Cardiac muscle cell (in vitro differentiated cells and primary cell): ENCODE measurements at places on chromosomes 3 and 15. TPM values are rescaled to one million over a fixed set of nuclear protein-coding genes. Genes with fewer than 3 reads are reported as not detected.

GRCh38 chr3:196186651-196187573 lies 24.3 kb downstream of the ZDHHC19 start:
- no peak for DNase-seq
- H3K4me1 ChIP-seq, result peaks cover 7% of the 10 kb centered on the region
- no peak overlapping the region for H3K27ac ChIP-seq
- H3K4me3 ChIP-seq, result no peak overlapping the region

DNA sequence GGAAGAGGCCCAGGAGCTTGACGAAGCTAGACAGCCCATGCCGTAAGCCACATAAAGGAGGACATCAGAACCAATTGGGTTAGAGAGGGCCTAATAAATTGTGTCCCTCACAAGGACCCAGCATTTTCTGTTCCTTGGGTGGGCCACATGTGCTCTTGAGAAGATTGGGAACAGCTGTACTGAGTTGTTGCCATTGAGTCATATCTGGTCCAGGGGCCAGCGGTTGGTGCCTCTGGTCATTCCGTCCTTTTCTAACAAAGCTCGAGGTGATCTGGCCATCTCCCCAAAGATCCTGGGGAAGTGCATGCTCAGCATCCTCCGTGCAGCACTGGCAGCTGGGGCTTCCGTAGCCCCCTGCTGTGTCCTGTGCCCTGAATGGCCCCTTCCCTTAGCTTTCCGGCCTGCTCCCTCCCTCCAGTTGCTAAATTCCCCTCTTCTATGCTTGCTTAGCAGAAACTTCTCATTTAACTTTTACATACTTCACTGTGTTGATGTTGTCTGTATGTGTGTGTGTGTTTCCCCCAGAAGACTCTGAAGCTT lies 73.0 kb downstream of the EEFSEC start:
- no peaks in the 10 kb centered on the region for H3K27me3 ChIP-seq
- no peak overlapping the region for H3K27ac ChIP-seq
- no peaks in the 10 kb centered on the region for H3K36me3 ChIP-seq
- no peak for DNase-seq

DNA sequence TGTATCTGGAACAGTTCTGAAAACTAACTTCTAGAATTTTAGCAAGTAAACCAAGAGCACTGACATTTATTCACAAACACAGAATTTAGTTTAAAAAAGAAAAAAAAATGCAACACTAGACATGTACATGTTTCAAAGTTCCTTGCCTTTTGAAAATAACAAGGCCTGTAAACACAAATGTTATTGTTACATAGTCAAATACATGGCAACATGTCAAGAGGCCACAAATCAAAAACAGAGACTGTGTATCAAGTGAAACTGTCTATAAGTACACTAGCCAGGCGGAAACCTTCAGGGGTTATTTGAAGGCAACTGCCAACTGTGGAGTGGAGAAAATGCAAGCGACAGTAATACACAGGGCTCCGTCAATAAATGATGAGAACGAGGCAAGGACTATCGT lies 547.6 kb downstream of the FOXP1 start:
- H3K36me3 ChIP-seq, result peaks cover 18% of the 10 kb centered on the region
- H3K4me1 ChIP-seq, result no peaks in the 10 kb centered on the region

DNA sequence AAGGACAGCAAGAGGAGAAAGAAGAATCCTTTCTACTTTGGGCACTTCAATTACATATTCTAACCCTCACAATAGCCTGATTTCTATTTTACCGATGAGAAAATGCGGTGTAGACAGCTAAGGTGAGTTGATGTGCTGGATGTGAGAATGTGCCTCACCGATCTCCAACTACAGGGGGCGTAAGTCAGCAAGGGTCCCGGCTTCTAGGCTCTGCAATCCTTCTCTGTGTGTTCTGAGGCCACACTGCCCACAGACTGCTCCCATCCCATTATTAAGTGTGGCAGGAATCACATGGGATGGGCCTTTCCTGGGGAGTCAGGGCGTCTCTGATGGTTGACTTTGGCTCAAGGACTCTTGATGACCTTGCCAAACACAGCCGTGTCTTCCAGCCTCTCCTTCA lies 23.6 kb upstream of the RPL35A start:
- H3K27me3 ChIP-seq, result no peaks in the 10 kb centered on the region
- H3K4me3 ChIP-seq, result no peak overlapping the region
- no peaks in the 10 kb centered on the region for H3K36me3 ChIP-seq
- no peak for DNase-seq
- no peak overlapping the region for H3K27ac ChIP-seq

- H3K27me3 ChIP-seq, result no peaks in the 10 kb centered on the region
- no peaks in the 10 kb centered on the region for H3K4me1 ChIP-seq
- H3K36me3 ChIP-seq, result no peaks in the 10 kb centered on the region
- DNase-seq, result no peak
These were observed 511.9 kb downstream of the PYDC2 start for GRCh38 chr3:191972714-191973398.

GRCh38 chr15:74958320-74958907 lies 1.8 kb upstream of the RPP25 start:
- peak overlapping the region; percentile 13 for H3K4me3 ChIP-seq
- peak; percentile 43 for DNase-seq
- no peaks in the 10 kb centered on the region for H3K36me3 ChIP-seq
- H3K4me1 ChIP-seq, result peaks cover 24% of the 10 kb centered on the region
- no peak overlapping the region for H3K27ac ChIP-seq
- peaks cover 38% of the 10 kb centered on the region for H3K27me3 ChIP-seq

DNA sequence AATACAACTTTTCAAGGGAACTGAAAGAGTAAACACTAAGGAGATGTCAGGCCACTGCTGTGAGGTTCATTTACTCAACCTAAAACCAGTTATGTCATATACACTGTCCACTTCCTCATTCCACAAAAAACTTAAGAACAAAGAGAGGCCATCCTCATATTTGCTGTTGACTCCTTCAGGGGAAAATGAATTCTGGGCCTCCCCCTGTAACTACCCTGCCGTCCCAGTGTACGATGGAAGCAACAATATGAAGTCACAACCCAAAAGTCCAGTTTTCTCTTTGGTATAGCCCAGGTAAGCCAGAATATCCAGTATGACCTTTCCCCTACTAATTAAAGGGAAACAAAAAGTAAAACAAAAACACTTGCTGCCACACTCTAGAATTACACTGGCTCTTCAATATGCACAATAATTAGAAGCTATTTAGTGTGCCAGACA lies 16.2 kb downstream of the CEP152 start:
- DNase-seq, result peak; percentile 47
- no peaks in the 10 kb centered on the region for H3K4me1 ChIP-seq
- no peak overlapping the region for H3K4me3 ChIP-seq
- no peak overlapping the region for H3K27ac ChIP-seq
- H3K36me3 ChIP-seq, result no peaks in the 10 kb centered on the region

DNA sequence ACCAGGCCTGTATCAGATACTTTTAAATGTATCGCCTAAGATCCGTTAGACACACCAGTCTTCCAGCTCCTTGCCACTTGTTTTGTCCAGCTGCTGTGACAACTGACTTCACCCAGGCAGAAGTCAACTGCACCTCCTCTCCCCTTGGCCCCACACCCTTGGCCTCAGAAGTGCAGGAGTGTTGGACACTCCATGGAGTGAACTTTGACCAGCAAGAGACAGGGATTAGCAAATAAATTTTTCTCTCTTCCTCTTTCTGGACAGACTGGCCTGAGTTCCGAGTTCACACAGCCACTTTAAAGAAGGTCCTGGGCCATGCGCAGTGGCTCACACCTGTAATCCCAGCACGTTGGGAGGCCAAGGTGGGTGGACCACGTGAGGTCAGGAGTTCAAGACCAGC lies 2.9 kb upstream of the CLN6 start:
- H3K27ac ChIP-seq, result no peak overlapping the region
- no peak for DNase-seq
- no peaks in the 10 kb centered on the region for H3K27me3 ChIP-seq

- no peak overlapping the region for H3K4me3 ChIP-seq
- no peak overlapping the region for H3K27ac ChIP-seq
- no peaks in the 10 kb centered on the region for H3K27me3 ChIP-seq
- peaks cover 44% of the 10 kb centered on the region for H3K36me3 ChIP-seq
- peak; percentile 18 for DNase-seq
These were observed 35.1 kb upstream of the EIF3J start for GRCh38 chr15:44501768-44502366.

DNA sequence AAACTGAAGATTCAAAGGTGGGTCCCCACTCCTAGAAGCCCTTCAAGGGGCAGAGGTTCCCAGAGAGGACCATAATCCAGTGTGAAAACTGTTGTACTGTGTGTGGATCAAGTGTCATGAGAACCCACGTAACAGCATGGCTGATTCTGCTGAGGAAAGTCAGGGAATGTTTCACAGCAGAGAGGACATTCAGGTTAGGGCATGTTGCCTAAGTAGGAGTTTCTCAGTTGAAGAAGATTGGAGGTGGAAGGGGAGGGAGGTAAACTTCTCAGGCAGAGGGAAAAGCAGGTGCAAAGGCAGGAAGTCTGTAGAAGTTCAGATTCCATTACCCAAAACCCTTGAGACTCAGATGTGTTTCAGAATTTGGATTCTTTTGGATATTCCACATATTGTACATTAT lies 246.1 kb upstream of the NR2E3 start:
- no peak for DNase-seq
- H3K27ac ChIP-seq, result no peak overlapping the region
- H3K4me3 ChIP-seq, result no peak overlapping the region
- no peaks in the 10 kb centered on the region for H3K36me3 ChIP-seq

- no peak overlapping the region for H3K27ac ChIP-seq
- no peak for DNase-seq
- no peak overlapping the region for H3K4me3 ChIP-seq
- H3K36me3 ChIP-seq, result no peaks in the 10 kb centered on the region
- peaks cover 12% of the 10 kb centered on the region for H3K4me1 ChIP-seq
These were observed 543 bp upstream of the REC114 start for GRCh38 chr15:73442421-73442820.

- H3K4me1 ChIP-seq, result no peaks in the 10 kb centered on the region
- no peak overlapping the region for H3K27ac ChIP-seq
- peaks cover 13% of the 10 kb centered on the region for H3K36me3 ChIP-seq
- no peaks in the 10 kb centered on the region for H3K27me3 ChIP-seq
- H3K4me3 ChIP-seq, result no peak overlapping the region
These were observed 28.7 kb downstream of the TAMM41 start for GRCh38 chr3:11818033-11818432.

The P2RY12 gene
- total RNA-seq, result not detected in 2 replicates

The KLHL40 gene
- 0.14 and 0.39 TPM in 2 replicates for total RNA-seq

The BCL2A1 gene
- total RNA-seq, result not detected in 2 replicates

The PLA1A gene
- total RNA-seq, result 0.07 TPM in 1 of 2 replicates, not detected in the other

The SLC51A gene
- not detected in 2 replicates for total RNA-seq

The MESP2 gene
- 0.32 and 2.4 TPM in 2 replicates for total RNA-seq
